ENCODE measurements at places on chromosomes 13 and 19.

DNA sequence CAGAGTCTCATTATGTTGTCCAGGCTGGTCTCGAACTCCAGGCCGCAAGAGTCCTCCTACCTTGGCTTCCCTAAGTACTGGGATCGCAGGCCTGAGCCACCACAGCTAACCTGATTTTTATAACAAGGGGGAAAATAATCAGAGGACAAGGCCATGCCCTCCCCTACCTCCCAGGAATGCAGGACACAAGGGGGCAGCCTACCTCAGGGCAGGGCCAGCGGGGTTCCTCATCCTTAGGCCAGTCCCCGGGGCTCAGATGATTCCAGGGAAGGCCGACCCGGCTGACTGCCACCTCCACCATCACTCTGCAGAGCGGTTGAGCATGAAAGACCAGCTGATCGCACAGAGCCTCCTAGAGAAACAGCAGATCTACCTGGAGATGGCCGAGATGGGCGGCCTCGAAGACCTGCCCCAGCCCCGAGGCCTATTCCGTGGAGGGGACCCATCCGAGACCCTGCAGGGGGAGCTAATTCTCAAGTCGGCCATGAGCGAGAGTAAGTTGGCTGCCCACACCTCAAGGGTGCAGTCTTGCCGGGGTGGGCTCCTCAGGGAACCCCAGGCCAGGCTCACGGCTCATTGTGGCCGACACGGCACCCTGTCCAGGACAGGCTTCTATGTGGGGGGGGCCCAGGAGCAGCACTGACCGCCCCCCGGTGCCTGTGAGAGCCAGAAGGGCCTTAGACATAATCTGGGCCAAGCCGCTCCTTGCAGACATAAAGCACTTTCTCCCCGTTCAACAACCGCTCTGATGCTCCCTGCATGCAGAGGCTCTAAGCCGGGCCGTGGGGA lies 26.8 kb downstream of the PEX11G start:
- no peak for DNase-seq

- DNase-seq, result no peak
These were observed 3.1 kb downstream of the JUNB start for GRCh38 chr19:12794196-12794941.

DNA sequence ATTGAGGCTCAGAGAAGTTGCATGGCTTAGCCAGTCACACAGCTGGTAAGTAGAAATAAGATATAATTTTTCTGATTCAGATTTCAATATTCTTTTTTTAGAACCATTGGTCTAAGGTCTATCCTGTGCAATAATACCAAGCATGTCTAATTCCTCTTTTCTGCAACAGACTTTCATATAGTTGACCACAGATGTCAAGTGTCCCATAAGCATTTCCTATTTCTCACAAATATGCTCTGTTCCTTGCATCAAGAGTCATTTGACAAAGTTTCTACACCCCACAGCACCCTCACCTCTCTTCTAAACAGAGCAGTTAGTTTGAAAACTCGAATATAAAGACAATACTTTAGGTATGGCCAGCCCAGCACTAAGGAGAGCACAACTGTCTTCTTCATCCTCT lies 26.8 kb upstream of the SACS start:
- DNase-seq, result no peak

GRCh38 chr13:46656786-46657185 lies 103.8 kb downstream of the LRCH1 start:
- no peak for DNase-seq

DNA sequence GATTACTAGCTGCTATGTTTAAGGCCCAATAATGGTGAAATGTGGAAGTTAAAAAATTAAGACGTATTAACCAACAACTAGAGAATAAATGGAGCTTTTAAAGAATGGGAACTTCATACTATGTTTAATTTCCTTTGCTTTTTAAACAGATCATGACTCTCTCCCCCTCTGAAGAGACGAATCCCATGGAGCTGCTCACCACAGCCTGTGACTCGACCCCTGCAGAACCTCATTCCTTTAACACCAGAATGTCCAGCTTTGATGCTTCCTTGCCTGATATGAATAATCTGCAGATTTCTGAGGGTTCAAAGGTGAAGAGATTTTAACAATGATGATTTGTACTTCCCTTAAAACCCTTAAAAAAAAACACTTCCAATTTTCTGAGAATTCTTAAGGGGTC lies 53.0 kb downstream of the ZAR1L start:
- no peak for DNase-seq

DNA sequence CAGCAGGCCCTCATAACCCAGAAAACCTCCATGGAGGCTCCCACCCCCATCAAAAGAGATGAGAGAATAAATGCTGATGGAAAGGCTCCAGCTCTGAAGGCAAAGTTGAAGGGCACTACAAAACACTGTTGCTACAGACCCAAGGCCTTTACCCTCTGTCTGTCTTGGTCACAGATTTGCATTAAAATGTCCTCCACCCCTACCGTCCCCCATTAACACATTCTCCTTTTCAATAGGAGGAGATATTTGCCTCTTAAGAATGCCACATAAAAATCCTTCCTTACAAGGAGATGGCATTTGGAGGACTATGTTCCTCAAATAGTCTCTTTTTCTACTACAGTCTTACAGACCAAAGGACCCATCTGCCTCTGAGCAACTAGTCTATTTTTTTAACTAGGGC lies 361.5 kb downstream of the ENOX1 start:
- DNase-seq, result no peak

DNA sequence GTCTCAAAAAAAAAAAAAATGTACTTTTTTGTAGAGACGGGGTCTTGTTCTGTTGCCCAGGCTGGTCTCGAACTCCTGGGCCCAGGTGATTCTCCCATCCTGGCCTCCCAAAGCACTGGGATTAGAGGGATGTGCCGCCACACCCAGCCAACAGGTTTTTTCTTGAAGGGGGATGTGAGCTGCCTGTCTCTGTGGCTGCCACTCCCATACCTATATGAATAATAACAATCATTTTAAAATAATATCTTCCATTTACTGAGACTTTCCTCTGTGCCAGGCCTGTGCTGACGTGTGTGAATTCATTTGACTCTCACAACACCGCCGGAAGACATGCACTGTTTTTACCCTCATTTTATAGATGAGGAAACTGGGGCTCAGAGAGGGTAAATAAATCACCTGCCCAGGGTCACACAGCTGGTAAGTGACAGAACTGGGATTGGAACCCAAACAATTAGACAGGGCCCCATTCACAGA lies 7.2 kb upstream of the BCL3 start:
- no peak for DNase-seq

DNA sequence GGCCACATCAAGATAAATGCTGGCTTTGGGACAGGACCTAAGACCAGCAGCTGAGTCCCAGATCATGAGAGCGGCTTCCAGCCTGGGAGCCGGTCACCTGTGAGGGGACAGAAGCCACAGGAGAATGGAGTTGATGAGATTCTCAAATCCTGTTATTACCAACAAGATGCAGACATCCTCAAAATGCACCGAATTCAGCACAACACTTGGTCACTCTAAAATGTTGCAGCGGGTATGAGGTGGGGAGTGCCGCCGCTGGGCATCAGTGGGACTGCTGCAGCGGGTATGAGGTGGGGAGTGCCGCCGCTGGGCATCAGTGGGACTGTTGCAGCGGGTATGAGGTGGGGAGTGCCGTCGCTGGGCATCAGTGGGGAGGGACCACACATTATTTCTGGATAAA lies 21.2 kb downstream of the RANBP3 start:
- DNase-seq, result no peak

- DNase-seq, result no peak
These were observed 2.9 kb downstream of the PROSER3 start for GRCh38 chr19:35760711-35761349.

DNA sequence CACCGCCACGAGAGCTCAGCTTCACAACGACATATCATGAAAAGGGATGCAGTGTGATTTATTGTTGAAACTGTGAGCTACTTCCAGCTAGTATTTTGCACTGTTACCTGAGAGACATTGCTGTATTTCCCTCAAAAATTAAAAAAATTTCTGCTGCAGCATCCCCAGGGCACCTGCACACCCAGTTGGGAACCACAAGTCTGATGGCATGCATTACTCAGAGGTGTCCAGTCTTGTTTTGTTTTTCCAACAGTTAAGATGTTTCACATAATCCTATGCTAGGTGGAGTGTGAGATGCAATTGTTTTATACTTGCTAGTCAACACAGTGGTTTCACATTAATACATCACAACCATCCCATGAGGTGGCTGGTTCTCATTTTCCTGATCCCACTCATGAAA lies 285.2 kb downstream of the SHISA2 start:
- no peak for DNase-seq

GRCh38 chr13:44516771-44517170 lies 59.4 kb downstream of the TSC22D1 start:
- no peak for DNase-seq

DNA sequence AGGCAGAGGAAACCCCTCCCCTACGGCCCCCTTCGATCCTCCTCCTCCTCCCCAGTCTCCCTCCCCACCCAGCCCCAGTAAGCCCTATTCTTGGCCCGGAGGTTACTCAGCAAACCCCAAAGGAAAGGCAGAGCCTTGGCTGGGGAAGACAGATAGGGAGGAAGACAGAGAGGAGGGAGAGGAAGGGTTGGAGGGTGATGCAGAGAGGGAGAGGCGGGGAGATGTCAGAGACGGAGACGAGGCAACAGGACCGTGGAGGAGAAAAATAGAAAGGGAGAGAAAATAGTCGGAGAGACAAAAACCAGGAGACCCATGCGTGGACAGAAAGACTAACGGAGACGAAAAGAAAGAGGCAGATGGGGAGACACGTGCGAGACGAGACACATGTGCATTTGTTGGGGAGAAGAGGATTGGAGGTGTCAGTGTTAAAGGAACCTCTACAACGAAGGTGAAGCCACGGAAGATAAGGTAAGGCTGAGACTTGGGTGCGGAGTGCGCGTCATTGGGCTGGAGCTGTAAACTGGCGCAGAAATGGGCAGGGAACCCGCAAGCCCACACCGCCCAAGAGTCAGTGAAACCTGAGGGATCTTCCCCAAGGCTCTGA lies 2.9 kb downstream of the TGFB1 start:
- DNase-seq, result no peak

DNA sequence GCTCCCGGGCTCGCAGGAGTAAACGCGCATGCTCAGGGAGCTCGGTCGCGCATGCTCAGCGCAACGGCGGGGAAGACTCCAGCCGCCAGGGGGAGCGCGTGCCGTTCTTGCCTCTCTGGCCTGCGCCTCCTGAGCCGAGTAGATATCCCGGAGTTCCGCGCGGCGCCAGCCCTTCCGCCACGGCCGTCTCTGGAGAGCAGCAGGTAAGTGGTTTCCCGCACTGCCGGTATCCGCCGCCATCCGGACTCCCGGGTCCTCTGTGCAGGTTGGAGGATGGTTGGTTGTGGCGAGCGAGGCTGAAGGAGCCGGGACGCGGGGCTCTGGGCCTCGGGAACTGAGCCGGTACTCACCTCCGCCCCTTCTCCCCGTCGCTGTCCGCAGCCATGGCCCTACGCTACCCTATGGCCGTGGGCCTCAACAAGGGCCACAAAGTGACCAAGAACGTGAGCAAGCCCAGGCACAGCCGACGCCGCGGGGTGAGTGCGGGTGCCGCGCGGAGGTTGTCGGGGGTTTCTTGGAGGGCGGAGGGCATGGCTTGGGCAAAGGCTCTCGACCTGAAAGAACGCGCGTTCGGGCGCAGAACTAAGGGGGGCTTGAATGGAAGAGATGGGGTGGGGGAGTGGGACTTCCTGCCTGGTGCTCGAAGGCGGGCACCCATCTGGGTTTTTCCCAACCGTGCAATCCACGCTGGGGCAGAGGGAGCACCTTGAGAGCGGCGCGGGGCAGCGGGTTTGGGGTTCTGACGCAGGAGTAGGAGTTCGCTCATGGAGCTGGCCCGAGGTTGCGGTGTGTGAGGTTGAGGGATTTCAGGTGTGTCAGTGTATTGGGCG lies at the start of gene RPL36:
RPL36 (plus strand) TSS at position 171 of the 830 bp plus-strand sequence; CDS start at position 384, 213 bp downstream.
- peak; percentile 97 for DNase-seq
